Tracheal epithelial cell (primary cell): ENCODE measurements at places on chromosomes 16 and 17. TPM values are rescaled to one million over a fixed set of nuclear protein-coding genes. Genes with fewer than 3 reads are reported as not detected.

Gene ZMYND15
- 0.21 and 1.2 TPM in 2 replicates for total RNA-seq

Gene PKMYT1
- 0.43 and 1.9 TPM in 2 replicates for total RNA-seq

Gene TSPOAP1
- 0.48 and 1.3 TPM in 2 replicates for total RNA-seq

Gene DHODH
- 5.1 and 8.3 TPM in 2 replicates for total RNA-seq

Gene KRT32
- not detected in 2 replicates for total RNA-seq

Gene RAB26
- 0.48 and 1.7 TPM in 2 replicates for total RNA-seq

Gene CTF1
- 0.64 and 0.96 TPM in 2 replicates for total RNA-seq

Gene NRN1L
- total RNA-seq, result 1.7 TPM in 1 of 2 replicates, not detected in the other

Gene SLC2A4
- total RNA-seq, result 0.24 TPM in 1 of 2 replicates, not detected in the other

Gene FBXL19
- 16.2 and 30.6 TPM in 2 replicates for total RNA-seq

Gene AOC3
- under 0.01 and 0.24 TPM in 2 replicates for total RNA-seq

Gene SEC14L1
- 24.1 and 32.5 TPM in 2 replicates for total RNA-seq

Gene KRTAP9-7
- not detected in 2 replicates for total RNA-seq

Gene C16orf92
- not detected in 2 replicates for total RNA-seq
